ENCODE measurements at places on chromosomes 12 and 14.
A peak's percentile ranks its signal among the peaks of the same experiment; 100 is the strongest.

DNA sequence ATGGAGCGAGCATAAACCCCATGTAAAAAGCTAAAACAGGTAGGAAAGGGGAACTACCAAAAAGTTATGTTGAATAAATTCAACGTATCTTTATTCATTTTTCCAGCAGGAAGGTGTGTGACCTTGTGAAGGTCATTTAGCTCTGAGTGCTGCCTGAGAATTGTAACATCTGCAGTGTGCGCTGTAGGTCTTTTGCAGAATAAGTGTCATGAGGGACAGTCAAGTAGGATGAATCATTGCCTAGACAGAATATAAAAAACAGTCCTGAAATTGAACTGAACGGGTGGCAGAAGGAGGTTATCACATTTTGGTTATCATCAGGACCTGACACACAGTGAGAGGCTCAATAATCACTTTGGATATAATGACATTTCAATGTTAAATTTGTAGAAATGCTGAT, 334.8 kb upstream of the NOVA1 start:
- no peaks in the 10 kb centered on the region for H3K27me3 ChIP-seq
- no peaks in the 10 kb centered on the region for H3K36me3 ChIP-seq
- no peaks in the 10 kb centered on the region for H3K4me1 ChIP-seq

- H3K27me3 ChIP-seq = no peaks in the 10 kb centered on the region
- no peaks in the 10 kb centered on the region for H3K36me3 ChIP-seq
- no peak overlapping the region for H3K27ac ChIP-seq
These were observed 12.8 kb downstream of the BDKRB2 start for GRCh38 chr14:96217376-96217913.

DNA sequence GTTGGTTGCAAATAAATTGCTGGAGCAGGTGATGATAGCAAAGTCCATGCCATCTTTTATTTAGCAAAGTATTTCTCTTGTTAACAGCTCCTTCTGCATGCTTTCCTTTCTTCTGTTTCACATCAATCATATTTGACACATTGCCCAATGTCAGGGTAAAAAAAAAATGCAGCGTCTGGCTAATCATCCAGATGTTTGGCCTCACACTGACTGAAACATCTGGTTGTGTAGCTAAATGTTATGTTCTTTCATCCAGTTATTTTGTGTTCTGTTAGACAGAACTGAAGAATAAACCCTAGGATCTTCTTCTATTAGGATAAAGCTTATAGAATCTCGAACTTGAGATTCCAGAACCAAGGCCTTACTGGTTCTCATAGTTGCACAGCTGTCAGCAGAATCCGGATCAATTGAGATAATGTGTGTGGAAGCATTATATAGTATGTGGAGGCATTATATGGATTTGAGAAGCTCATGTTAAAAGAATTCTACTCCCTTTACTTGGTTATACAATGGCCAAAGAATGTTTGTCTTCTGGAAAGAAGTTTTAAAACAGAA, 859.2 kb downstream of the DIO2 start:
- DNase-seq = no peak
- no peak overlapping the region for H3K4me3 ChIP-seq
- H3K27me3 ChIP-seq = no peaks in the 10 kb centered on the region
- H3K27ac ChIP-seq = no peak overlapping the region
- H3K4me1 ChIP-seq = no peaks in the 10 kb centered on the region

- no peaks in the 10 kb centered on the region for H3K27me3 ChIP-seq
- H3K36me3 ChIP-seq = no peaks in the 10 kb centered on the region
- DNase-seq = no peak
- peak overlapping the region; percentile 88 for H3K4me3 ChIP-seq
These were observed 503 bp downstream of the FBXO21 start for GRCh38 chr12:117189725-117190209.

- H3K36me3 ChIP-seq = no peaks in the 10 kb centered on the region
- H3K27me3 ChIP-seq = no peaks in the 10 kb centered on the region
- H3K4me3 ChIP-seq = no peak overlapping the region
- H3K27ac ChIP-seq = no peak overlapping the region
These were observed 370.2 kb downstream of the DPF3 start for GRCh38 chr14:72523424-72524294.

- H3K4me3 ChIP-seq = no peak overlapping the region
- H3K4me1 ChIP-seq = peaks cover 8% of the 10 kb centered on the region
- H3K27ac ChIP-seq = no peak overlapping the region
- DNase-seq = no peak
- no peaks in the 10 kb centered on the region for H3K36me3 ChIP-seq
These were observed 23.7 kb downstream of the NINJ2 start for GRCh38 chr12:639566-639965.

GRCh38 chr12:44246482-44247105, 410.7 kb downstream of the TMEM117 start:
- DNase-seq = no peak
- H3K27me3 ChIP-seq = no peaks in the 10 kb centered on the region
- no peak overlapping the region for H3K4me3 ChIP-seq
- no peak overlapping the region for H3K27ac ChIP-seq
- H3K36me3 ChIP-seq = no peaks in the 10 kb centered on the region

DNA sequence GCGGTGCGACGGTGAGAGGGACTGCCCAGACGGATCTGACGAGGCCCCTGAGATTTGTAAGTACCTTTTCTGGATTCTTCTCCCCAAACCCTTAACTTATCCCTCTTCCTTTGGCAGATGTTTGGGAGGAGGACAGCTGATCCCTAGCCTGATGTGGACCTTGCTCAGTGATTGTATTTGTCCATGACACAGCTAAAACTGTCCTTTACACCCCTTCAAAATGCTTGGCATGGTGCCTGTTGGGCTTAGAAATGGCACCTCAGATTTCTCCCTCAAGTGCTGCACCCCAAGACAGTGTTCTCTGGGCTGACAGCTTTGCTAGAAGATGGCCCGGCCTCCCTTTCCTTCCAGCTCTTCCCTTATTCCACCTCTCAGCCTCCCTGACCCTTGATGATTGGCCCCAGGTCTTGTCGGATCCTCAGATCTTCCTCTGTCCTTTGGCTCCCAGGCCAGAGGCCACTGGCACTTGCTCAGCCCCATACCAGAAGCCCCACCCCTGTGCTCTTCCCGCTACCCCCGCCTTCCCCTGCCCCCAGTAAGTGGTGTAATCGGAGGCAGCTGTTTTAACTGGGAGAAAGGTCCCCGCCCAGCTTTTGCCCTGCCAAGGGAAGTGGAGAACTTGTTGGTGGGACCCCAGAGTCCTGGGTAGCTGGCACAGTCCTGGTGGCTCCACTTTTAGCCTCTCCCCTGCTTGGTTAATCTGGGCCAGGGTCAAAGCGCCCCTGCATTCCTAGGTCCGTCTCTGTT, 8.7 kb downstream of the LRP1-AS start:
- no peaks in the 10 kb centered on the region for H3K36me3 ChIP-seq
- peaks cover 65% of the 10 kb centered on the region for H3K4me1 ChIP-seq
- H3K4me3 ChIP-seq = no peak overlapping the region
- H3K27me3 ChIP-seq = no peaks in the 10 kb centered on the region

DNA sequence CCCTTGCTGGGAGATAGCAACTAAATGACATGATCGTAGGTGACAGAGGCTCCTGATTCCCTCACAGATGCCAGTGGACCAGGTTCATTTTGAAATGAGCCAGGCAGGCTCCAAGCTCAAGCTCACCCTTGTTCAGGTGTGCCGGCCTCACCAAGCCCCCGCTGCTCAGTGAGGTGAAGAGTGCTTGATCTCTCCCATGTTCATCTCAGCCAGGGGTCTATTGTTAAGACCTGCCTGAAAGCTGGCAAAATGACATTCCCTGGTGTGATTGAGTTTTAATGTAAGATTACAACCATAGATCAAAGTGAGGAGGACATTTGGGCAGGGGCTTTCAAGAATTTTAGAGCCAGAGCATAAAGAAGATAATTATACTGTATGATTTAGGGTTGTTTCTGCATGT, 497.9 kb downstream of the EGLN3 start:
- H3K27ac ChIP-seq = no peak overlapping the region
- H3K27me3 ChIP-seq = no peaks in the 10 kb centered on the region
- no peaks in the 10 kb centered on the region for H3K36me3 ChIP-seq
- H3K4me1 ChIP-seq = no peaks in the 10 kb centered on the region
- DNase-seq = no peak

- peaks cover 16% of the 10 kb centered on the region for H3K4me1 ChIP-seq
- H3K27me3 ChIP-seq = no peaks in the 10 kb centered on the region
- H3K27ac ChIP-seq = peak overlapping the region; percentile 73
- no peaks in the 10 kb centered on the region for H3K36me3 ChIP-seq
- peak; percentile 48 for DNase-seq
- H3K4me3 ChIP-seq = no peak overlapping the region
These were observed 86.6 kb downstream of the BORCS5 start for GRCh38 chr12:12443431-12443878.

- no peaks in the 10 kb centered on the region for H3K36me3 ChIP-seq
- no peak for DNase-seq
- H3K4me3 ChIP-seq = no peak overlapping the region
- no peaks in the 10 kb centered on the region for H3K4me1 ChIP-seq
These were observed 116.8 kb upstream of the SLC38A4 start for GRCh38 chr12:46942579-46942978.

- DNase-seq = no peak
- H3K27me3 ChIP-seq = no peaks in the 10 kb centered on the region
- H3K4me1 ChIP-seq = no peaks in the 10 kb centered on the region
- H3K27ac ChIP-seq = no peak overlapping the region
These were observed 43.5 kb downstream of the GTF2A1 start for GRCh38 chr14:81177225-81177624.

GRCh38 chr12:64412459-64412858, 8.3 kb downstream of the XPOT start:
- no peak overlapping the region for H3K27ac ChIP-seq
- no peaks in the 10 kb centered on the region for H3K36me3 ChIP-seq
- DNase-seq = no peak
- H3K4me1 ChIP-seq = peaks cover 5% of the 10 kb centered on the region
- H3K27me3 ChIP-seq = no peaks in the 10 kb centered on the region
- no peak overlapping the region for H3K4me3 ChIP-seq

GRCh38 chr12:6265038-6265405, 45.5 kb upstream of the PLEKHG6 start:
- DNase-seq = no peak
- H3K36me3 ChIP-seq = no peaks in the 10 kb centered on the region
- H3K27ac ChIP-seq = no peak overlapping the region
- H3K4me1 ChIP-seq = peaks cover 6% of the 10 kb centered on the region
- no peaks in the 10 kb centered on the region for H3K27me3 ChIP-seq

DNA sequence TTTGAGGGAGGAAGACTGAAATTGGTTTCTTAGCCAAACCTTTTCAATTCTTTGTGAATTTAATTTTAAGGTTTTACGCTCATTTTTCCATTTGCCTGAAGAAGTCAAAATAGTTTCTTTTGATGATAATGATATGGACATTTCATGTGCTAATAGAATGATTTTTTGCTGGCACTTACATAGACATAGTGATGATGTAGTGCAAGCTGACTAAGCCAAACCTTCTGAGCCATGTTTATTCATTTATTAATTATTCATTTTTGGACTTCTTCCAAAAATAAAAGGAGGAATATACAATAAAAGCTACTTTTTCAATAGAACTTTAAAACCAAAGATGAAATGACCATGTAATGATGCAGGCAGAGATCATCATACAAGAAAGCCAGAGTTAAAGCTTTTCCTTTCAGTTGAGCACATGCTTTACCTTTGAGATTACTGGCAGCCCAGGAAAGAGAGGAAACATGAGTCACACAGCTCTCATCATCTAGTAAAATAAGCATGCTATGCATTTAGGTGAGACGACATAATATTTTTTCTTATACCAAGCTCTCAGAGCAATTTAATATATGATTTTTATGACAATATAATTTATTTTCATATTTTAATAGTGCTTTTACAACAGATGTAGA, 24.8 kb downstream of the KCNA1 start:
- H3K27me3 ChIP-seq = no peaks in the 10 kb centered on the region
- H3K4me1 ChIP-seq = no peaks in the 10 kb centered on the region
- H3K36me3 ChIP-seq = no peaks in the 10 kb centered on the region
- DNase-seq = no peak

- no peak for DNase-seq
- H3K4me3 ChIP-seq = no peak overlapping the region
- H3K27me3 ChIP-seq = no peaks in the 10 kb centered on the region
- no peaks in the 10 kb centered on the region for H3K36me3 ChIP-seq
- peaks cover 7% of the 10 kb centered on the region for H3K4me1 ChIP-seq
- H3K27ac ChIP-seq = no peak overlapping the region
These were observed 173.0 kb downstream of the MYRFL start for GRCh38 chr12:69998011-69998410.

GRCh38 chr14:61927060-61927459, 164.8 kb downstream of the SNAPC1 start:
- no peaks in the 10 kb centered on the region for H3K4me1 ChIP-seq
- H3K36me3 ChIP-seq = no peaks in the 10 kb centered on the region
- no peaks in the 10 kb centered on the region for H3K27me3 ChIP-seq
- H3K4me3 ChIP-seq = no peak overlapping the region

DNA sequence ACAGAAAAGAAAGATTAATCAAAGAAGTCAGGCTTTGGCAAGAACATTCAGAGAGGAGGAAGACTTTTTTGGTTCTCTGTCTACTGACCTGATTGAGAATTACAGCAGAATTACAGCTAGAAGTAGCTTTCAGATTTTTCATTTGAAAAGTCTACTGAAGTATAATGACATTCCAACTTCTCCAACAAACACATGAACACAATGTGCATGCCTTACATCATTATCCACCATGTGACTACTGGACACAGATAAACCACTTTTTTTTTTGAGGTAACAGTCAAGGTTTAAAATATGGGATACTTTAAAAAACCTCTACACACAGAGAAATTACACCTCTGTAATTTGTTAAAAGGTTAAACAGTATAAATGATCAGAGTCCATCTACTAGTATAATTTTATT, 12.3 kb downstream of the BTBD7 start:
- H3K27me3 ChIP-seq = no peaks in the 10 kb centered on the region
- H3K27ac ChIP-seq = no peak overlapping the region
- no peaks in the 10 kb centered on the region for H3K4me1 ChIP-seq
- DNase-seq = no peak

GRCh38 chr14:68015356-68016254, 196.0 kb downstream of the RAD51B start:
- no peak overlapping the region for H3K4me3 ChIP-seq
- H3K36me3 ChIP-seq = no peaks in the 10 kb centered on the region
- H3K27me3 ChIP-seq = no peaks in the 10 kb centered on the region
- no peak for DNase-seq

- H3K4me3 ChIP-seq = no peak overlapping the region
- H3K4me1 ChIP-seq = no peaks in the 10 kb centered on the region
- H3K27ac ChIP-seq = no peak overlapping the region
- DNase-seq = no peak
- H3K36me3 ChIP-seq = no peaks in the 10 kb centered on the region
These were observed 312.4 kb upstream of the PRKD1 start for GRCh38 chr14:30240018-30240417.

GRCh38 chr14:94385553-94386057, 2.8 kb downstream of the SERPINA1 start:
- peaks cover 9% of the 10 kb centered on the region for H3K4me1 ChIP-seq
- H3K4me3 ChIP-seq = no peak overlapping the region
- no peak for DNase-seq
- no peak overlapping the region for H3K27ac ChIP-seq

- H3K4me1 ChIP-seq = peaks cover 6% of the 10 kb centered on the region
- no peaks in the 10 kb centered on the region for H3K27me3 ChIP-seq
- no peak overlapping the region for H3K27ac ChIP-seq
- no peak overlapping the region for H3K4me3 ChIP-seq
- no peak for DNase-seq
These were observed 53.1 kb downstream of the SYNE3 start for GRCh38 chr14:95463171-95463901.

GRCh38 chr12:94244165-94245133, 96.1 kb downstream of the PLXNC1 start:
- no peaks in the 10 kb centered on the region for H3K4me1 ChIP-seq
- no peak for DNase-seq
- H3K4me3 ChIP-seq = no peak overlapping the region
- no peaks in the 10 kb centered on the region for H3K36me3 ChIP-seq
- H3K27ac ChIP-seq = no peak overlapping the region

All from testis (tissue), 5 donors.